NT2/D1 (cell line): ENCODE measurements at places on chromosomes 2 and 18.

- DNase-seq = no peak
Measured at GRCh38 chr2:100404411-100404810, 13.1 kb downstream of the CHST10 start.

GRCh38 chr2:12803607-12804006 is 86.9 kb downstream of the TRIB2 start:
- no peak for DNase-seq

DNA sequence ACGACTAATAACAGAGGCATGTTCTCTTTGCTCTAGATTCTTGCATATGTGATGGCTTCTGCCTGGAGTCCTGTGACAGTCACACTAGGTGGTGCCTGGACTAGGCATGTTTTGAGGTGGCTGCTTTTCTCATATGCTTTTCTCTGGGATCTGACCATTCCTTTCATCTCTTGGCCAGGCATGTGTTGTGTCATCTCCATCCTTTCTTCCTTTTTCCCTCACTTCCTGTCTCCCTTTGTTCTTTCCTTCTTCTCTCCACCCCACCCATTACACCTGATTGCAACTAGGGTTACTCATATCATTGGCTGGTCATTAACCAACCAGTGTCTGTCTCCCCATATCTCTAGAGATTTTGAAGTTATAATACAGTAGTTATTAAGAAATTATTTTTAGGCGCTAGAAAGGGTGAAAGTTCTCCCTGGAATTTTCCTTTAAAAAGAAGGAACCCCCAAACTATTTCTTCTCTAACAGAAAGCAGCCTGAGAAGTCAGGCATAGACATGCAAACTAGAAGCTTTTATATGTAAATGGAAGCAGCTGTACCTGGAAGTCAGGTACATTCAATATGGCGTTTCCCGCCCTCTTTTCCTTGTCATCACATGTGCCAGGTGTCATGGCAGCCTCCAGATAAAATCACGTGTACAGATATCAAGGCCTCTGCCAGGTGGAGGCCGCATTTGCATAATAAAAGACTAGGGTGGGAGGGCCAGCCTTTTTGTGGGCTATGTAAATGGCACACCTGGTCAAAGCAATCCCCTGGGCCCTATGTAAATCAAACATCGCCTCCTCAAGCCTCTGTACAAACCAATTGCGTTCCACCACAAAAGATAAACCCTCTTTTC is 220.4 kb upstream of the MEX3C start:
- no peak for DNase-seq

- no peak for DNase-seq
Measured at GRCh38 chr2:4101936-4102335, 398.6 kb downstream of the DCDC2C start.

DNA sequence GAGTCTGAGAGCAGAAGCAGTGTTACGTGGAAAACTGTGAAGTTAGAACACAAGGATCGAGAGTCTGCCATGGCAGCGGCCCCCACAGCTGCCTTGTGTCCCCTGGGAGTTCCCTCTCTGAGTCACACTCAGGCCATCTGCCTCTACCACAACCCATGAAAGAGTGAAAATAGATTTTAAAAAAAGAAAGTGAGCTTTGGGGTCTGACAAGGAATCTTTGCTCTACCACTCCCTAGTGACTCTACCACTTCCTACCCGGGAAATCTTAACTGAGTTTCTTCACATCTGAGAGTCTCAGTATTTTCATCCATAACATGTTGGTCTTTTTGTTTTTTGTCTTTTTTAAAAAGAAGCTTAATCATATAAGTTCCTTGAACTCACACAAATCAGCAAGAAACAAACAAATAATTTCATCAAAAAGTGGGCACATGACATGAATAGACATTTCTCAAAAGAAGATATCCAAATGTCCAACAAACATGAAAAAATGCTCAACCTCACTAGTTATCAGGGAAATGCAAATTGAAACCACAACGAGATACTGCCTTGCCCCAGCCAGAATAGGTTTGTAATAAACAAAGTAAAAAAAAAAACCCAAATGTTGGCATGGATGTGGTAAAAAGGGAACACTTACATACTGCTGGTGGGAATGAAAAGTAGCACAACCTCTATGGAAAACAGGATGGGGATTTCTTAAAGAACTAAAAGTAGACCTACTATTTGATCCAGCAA is 2.4 kb upstream of the MSGN1 start:
- DNase-seq = no peak
